RCC 7860 (cell line): ENCODE measurements at places on chromosomes 6 and 20.

GRCh38 chr6:131003488-131004386, 59.3 kb downstream of the EPB41L2 start:
- DNase-seq = no peak

DNA sequence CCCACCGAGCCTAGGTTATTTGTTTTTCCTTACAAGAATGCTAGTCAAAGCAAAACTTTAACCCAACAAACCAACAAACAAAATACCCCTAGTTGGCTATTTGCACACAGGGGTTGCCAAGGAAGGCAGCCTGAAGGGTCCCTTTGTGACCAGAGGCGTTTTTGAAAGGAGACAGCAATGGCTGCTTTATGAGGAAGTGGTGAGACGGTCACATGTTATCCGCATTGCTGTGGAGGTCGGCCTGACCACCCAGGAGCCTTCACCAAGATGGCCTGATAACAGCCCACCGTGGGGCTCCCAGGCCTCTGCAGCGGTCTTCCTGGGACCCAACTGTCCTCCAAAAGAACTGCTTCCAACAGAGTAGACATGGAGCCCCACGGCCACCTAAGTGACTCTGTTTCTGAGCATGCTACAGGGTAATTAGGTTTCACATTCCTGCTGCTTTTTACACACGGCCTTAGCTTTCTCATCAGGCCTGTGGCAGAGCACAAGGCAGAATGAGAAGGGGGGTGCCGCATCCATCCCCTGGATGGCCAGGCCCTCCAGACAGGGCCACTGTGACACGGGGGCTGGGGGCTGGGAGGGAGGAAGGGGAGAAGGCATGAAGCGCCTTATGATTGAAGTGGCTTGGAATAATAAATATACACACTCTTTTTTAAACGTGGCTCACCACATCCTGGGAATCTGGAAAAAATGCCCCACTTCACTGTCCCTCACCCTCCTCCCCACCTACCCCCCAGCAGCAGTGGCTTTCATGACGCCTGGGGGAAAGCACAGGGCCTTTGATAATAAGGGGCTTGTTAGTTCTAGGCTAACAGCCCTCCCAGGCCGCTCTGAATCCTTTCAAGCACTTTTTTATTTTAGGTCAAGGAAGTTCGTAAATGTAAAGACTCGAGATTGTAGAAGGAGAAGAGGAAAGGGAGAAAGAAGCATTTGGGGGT, 86.0 kb downstream of the CLIC5 start:
- DNase-seq = no peak

- no peak for DNase-seq
Observed at GRCh38 chr20:35286077-35286898, 1.7 kb upstream of the EIF6 start.

DNA sequence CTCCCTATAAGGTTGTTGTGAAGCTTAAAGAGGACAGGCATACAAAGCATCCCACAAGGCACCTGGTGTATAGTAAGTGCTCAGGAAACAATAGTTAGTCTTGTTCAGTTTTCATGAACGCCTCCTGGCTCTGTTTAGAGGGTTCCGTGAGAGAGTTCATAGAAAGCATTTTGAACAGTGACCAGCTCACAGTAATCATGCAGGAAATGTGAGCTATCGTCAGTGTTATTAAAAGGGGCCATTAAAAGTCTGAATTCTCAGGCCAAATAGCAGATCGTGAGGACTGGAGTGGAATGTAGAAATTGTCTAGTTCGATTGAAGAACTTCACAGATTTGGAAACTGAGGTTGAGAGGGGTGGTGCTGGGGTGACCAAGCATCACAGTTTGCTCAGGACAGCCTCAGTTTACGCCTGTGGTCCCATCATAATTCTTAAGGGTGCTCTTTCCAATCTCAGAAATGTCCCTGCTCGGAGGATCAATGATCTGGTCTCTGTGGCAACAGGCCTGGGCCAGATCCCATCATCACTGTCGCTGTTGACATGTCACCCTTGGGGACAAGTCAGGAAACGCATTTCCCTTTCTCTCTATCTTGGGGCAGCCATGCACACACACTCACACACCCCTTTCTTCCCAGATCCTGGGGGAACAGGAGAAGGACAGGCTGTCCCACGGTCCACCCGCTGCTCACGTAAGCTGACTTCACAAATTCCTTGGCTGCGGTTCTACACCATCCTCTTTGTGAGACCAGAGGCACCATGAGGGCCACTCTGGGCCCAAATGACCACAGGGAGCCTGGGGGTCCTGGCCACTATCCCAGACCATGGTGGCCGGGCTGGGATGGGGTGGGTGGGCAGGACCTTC, 7.2 kb downstream of the TGM2 start:
- no peak for DNase-seq

GRCh38 chr6:45709781-45710220, 305.9 kb downstream of the CLIC5 start:
- DNase-seq = no peak

- DNase-seq = no peak
Observed at GRCh38 chr20:50194831-50195523, 4.3 kb downstream of the CEBPB start.

DNA sequence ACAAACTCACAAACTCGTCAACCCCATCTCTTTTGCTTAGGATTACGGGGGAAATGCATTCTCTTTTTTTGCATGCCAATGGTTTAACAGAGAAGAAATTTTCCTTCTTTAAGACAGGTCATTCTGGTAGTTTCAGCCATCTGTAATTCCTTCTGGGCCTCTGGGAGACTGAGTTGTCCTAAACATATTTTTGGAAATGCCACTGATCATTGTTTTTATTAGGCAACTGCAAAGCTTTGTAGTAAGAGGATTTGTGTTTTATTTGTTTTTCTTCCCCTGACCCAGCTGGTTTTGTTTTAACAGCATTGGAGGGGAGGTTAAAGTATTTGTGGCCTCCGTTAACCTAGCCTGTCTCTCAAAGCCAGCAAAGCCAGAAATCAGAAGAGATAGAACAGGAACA, 73.1 kb upstream of the ISM1 start:
- DNase-seq = no peak

DNA sequence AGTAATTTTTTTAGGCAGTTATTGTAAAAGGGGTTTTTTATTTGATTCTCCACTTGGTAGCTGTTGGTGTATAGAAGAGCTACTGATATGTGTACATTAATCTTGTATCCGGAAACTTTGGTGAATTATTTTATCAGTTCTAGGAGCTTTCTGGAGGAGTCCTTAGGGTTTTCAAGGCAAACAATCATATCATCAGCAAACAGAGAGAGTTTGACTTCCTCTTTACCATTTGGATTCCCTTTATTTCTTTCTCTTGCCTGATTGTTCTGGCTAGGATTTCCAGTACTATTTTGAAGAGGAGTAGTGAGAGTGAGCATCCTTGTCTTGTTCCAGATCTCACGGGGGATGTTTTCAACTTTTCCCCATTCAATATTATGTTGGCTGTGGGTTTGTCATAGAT, 28.0 kb upstream of the TNFAIP3 start:
- DNase-seq = no peak

- no peak for DNase-seq
Observed at GRCh38 chr20:62891111-62891510, 29.5 kb upstream of the TCFL5 start.

DNA sequence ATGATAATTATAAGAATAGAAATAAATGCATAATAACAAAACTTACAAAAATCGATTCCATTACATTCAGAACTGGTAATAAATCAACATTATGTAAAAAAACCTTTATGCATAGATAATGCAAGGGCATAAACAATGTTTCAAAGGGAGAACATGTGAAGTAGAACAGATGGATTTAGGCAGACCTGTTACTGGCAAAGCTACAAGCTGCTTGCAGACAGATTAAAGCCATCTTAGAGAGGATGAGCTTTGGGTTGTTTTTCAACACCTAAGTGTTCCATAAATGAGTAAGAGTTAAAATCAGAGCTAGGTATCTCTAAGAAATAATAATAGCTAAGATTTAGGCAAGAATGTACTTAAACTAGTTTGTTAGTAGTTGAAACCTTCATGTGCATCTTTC, 37.2 kb downstream of the SNAP25 start:
- DNase-seq = no peak

GRCh38 chr6:28159029-28159607, 17.4 kb downstream of the ZKSCAN8 start:
- DNase-seq = no peak

DNA sequence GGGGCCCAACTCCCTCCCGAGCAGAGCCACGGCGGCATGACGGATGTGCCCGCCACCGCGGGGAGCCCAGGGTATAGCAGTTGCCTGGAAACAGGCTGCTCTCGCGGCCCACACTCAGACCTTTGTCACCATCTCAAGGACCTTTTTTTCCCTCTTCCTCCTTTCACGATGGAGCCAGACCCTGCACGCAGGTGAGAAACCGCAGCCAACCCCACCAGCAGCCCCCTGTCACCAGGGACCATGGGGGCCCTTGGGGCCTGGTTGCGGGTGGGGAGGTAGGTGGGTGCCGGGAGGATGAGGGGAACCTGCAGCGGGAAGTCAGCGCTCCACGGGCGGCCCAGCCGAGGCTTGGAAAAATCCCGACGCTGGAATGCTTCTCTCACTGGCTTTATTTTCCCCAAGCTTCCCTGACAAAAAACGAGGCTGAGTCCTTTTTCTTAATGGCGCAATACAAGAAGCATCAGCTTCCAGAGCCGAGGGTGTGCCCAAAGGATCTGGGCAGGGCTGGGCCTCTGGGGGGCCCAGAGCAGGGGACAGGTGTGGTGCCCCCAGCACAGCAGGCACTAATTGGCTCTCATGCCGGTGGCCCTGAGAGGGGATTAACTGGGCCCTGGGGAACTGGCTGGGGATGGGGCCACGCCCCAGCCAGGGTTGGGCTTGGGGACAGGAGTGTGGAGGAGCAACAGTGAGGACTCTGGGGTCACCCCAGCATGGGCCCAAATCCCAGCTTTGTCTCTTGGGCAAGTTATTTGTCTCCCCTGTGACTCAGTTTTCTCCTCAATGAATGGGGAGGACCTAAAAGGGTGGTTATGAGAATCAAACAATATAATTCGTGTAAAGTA, 23.9 kb downstream of the NOL4L start:
- no peak for DNase-seq

GRCh38 chr6:157638779-157639178, 184.3 kb upstream of the SNX9 start:
- DNase-seq = no peak

- DNase-seq = no peak
Observed at GRCh38 chr6:84785671-84786070, 21.3 kb upstream of the TBX18 start.

- no peak for DNase-seq
Observed at GRCh38 chr6:96704713-96705112, 132.6 kb downstream of the GPR63 start.

- no peak for DNase-seq
Observed at GRCh38 chr6:165652766-165653165, 10.3 kb downstream of the PDE10A start.

GRCh38 chr20:62501801-62502495, 26.2 kb upstream of the GATA5 start:
- peak; percentile 99 for DNase-seq

GRCh38 chr6:80622641-80623040, 516.2 kb downstream of the BCKDHB start:
- no peak for DNase-seq

- no peak for DNase-seq
Observed at GRCh38 chr20:50052550-50053361, 60.2 kb downstream of the UBE2V1 start.

- peak; percentile 13 for DNase-seq
Observed at GRCh38 chr20:12570371-12570770, 438.4 kb upstream of the SPTLC3 start.

DNA sequence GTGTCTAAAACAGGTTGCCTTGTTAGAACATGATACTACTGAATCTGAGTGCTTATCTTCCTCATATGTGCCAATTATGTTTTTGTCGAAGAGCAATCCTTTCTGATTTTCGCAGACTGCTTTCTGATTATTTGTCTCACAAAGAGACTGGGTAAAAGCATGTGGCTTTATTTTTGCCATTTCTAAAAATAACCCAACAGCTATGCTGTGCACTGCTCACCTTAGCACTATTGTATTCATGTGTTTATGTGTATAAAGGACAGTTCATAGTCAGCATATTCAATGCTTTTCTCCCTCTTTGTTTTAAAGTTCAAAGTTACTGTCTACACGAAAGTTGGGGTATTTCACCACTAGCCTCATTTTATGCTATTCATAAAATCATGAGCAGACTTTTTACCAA, 127.0 kb downstream of the SGK1 start:
- no peak for DNase-seq

DNA sequence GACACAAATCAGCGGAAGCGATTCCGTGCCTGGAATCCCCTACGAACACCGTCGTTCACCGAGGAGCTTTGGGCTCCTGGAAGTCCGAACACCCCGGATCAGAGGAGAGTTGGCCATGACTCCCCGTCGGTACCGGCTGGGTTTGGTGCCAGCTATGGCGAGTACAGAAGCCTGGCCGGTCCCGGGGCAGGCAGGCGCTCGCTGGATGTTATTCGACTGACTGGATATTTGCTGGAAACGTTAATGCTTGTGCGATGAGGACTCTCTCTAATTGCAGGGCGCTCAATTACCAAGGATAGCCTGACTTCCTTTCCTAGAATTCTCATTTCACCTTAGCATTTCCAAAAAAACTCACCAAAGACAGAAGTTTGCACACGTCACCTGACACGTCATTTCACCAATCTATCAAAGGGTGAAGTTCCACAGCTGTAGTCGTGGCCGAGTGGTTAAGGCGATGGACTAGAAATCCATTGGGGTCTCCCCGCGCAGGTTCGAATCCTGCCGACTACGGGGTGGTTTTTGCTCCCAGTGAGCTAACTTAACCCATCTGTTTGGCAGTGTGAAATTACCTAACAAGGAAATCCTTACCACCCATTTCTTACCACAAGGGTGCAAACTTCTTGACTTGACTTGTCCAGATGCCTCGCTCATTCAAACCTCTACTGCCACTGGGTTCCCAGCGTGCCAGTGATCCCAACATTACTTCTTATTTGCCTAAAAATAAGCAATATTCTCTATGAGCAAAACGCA, 22.7 kb upstream of the ZNF184 start:
- peak; percentile 83 for DNase-seq

- DNase-seq = no peak
Observed at GRCh38 chr20:60212695-60213094, 254.5 kb downstream of the CDH26 start.

DNA sequence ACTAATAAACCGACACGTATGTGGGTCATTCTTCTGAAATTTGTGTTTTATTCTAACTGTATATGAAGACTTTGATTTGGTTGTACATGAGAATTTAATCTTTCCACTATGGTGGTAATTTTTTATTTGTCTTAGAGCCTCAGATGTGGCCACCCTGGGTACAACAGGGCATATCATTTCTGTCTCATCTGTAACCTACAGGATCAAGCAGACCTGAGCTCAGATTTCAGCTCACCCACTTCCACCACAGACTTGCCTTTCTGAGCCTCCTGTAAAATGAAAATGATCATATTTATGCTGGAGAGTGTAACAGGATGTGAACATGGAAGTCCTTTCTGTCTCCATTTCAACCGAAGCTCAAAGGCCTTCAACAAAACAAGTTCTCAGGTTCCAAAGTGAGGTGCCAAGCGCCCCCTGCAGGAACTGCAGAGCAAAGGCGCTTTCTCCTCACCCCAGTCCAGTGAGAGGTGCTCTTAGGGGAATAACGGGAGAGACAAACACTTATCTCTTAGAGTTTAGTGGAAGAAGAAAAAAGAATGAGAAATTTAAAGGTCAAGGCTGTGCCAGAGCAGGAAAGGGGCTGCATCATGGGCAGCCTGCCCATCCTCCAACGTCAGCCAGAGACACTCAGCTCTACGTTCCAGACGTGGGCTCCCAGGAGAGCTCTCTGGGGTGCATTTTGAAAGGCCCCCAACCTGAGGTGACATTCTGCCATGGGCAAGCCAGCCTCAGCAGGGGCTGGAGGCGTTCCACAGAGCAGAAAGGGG, 23.0 kb upstream of the CD24 start:
- peak; percentile 20 for DNase-seq
